Right lobe of liver (tissue), 6 donors: ENCODE measurements at places on chromosomes 11 and 22. TPM values are rescaled to one million over a fixed set of nuclear protein-coding genes. Genes with fewer than 3 reads are reported as not detected.

The AMOTL1 gene
- 7.4 TPM for total RNA-seq

GRCh38 chr11:116454951-116455350 is 317.8 kb downstream of the BUD13 start:
- no peak for DNase-seq

DNA sequence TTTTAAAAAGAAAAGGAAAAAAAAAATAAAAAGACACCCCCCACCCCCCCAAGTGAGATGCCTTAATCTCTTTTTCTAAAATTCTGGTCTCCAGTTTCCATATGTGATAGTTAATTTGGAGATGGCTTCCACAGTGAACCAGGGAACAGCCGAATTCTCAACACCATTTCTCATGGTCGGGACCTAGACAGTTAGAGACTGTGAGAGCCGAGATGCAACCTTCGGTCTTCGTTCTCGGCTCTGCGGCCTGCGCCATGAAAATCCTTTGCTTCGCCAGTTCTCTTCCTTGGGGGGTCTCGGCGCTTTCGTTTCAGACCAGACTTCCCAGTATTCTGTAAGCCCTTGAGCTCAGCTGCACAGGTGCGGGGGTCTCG is 723 bp downstream of the CACNG2 start:
- DNase-seq, result no peak

DNA sequence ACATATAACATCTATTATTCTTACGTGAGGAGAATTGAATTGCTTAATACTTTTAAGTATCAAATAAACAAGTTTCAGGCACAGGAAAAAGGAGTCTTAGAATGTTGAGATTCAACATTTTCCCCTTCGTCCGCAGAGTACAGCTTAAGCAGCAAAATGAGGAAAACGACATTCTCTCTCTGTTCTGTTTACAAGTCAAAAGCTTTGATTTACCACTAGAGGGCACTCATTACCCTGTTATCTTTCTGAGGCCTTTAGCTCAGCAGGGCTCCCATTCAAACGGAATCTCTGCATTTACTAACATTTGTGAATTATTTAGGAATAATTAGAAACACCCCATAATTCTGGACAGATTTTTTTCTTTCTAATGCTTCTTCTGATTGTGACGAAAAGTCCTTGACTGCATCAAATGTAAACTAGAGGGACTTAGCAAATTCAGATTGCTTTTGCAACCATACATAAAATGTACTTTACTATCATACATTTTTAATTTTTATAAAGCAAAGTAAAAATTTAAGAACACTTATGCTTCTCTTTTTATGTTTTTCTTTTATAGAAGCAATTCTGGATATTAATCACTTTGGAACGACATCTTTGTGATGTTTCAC is 75.0 kb downstream of the JRKL start:
- DNase-seq, result no peak

- no peak for DNase-seq
Measured at GRCh38 chr11:79285756-79286155, 155.1 kb downstream of the TENM4 start.

DNA sequence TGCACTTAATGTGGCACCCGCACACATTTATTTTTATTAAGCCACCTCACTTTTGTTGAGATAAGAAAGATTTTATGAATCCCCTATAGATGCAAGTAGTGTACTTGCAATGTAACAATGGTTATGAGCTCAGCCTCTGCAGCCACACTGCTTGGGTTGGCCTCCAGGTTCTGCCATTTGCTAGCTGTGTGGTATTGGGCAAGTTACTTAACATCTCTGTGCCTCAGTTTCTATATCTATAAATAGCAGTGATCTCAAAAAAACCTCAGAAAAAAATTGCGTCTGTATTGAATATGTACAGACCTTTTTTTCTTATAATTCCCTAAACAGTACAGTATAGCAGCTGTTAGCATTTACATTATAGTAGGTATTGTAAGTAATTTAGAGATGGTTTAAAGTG is 10.0 kb downstream of the CUL5 start:
- DNase-seq, result no peak

GRCh38 chr22:29217827-29218757 is 12.4 kb downstream of the EMID1 start:
- no peak for DNase-seq

GRCh38 chr11:108216988-108217387 is 5.5 kb downstream of the NPAT start:
- no peak for DNase-seq

The ZP1 gene
- not detected for total RNA-seq

The ANO3 gene
- 2.6 TPM for total RNA-seq

The RBMXL2 gene
- not detected for total RNA-seq

GRCh38 chr22:45594123-45594941 is 77.3 kb upstream of the ATXN10 start:
- no peak for DNase-seq
